ENCODE measurements at places on chromosomes 2 and 18.
A peak's percentile ranks its signal among the peaks of the same experiment; 100 is the strongest.

DNA sequence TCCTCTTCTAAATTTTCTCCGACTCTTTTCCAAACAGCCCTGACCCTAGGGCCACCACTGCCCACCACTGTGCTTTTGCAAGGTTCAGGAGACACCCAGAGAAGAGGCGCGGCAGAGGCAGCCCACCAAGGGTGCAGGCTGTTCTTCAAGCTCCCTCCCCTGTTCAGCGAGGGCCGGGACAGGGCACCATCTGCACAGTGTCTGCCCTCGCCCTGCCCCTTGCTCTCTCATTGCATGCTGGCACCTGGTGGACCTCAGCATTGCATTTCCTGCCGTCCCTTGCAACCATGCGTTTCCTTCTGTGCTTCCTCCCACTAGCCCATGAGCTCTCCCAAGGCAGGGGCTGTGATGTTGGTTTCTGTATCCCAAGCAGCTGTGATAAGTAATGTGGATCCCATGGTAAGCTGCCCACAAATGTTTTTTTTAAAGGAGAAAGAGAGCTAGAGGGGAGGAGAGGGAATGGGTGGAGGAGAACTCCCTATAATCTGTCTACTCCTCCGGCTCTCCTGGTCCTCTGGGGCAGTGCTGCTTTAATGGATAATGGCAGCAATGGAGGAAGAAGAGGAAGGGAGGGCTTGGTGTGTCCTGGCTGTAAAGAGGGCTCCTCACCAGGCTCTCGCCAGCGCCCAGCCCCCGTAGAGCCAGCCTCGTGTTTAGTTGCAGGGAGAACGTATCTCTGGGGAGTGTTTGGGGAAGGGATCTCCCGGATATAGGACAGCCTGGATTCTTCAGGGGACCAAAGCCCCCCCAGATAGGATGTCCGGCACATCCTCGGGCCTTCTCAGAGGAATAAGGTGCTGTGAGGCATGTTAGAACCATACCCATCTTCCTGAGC lies 15.6 kb upstream of the YWHAQ start:
- no peak for DNase-seq

DNA sequence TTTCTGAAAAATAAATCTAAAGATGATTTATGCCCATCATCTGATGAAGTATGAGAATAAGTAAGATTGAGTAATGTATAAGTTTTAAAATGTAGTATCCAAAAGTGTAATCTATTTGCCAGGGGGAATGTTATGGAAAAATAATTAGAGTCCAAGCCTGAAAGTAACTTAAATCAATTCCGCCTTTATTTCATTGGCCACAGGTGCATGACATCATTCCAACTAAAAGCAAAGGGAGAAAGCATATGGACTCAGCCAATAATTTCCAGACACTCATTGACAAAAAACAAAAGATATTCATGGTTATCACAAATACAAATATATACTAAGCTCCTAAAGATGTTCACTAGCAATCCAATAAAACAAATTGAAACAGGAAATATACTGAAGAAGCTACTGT lies 752.6 kb upstream of the TMEFF2 start:
- DNase-seq, result no peak

- no peak for DNase-seq
Measured at GRCh38 chr18:61541673-61542072, 208.4 kb downstream of the CDH20 start.

- DNase-seq, result no peak
Measured at GRCh38 chr2:41068740-41069139, 616.9 kb upstream of the SLC8A1 start.

GRCh38 chr2:232838406-232838874 lies 31.6 kb upstream of the SNORC start:
- peak; percentile 59 for DNase-seq

DNA sequence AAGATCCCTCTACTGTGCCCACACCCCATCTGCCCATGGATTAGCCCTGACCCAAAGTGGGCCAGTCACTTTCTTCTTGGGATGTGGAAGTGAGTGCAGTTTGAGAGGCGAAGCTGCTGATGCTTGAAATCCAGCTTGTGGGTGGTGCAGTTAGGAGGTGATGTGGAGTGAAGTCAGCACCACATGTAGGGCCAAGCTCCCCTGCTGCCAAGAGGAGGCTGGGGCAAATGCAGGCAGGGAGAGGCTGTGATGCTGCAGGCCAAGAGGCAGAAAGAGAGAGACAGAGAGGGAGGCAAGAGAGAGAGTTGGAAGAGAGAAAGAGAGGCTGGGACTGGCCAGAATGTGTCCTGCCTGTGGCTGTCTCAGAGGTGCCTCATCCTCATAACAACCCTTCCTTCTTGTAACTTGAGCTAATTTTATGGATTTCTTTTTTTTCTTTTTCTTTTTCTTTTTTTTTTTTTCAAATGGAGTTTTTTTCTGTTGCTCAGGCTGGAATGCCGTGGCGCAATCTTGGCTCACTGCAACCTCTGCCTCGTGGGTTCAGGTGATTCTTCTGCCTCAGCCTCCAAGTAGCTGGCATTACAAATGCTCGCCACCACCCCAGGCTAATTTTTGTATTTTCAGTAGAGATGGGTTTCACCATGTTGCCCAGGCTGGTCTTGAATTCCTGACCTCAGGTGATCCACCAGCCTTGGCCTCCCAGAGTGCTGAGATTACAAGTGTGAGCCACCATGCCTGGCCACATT lies 35.3 kb upstream of the CAB39 start:
- no peak for DNase-seq

GRCh38 chr2:235005023-235005422 lies 53.2 kb downstream of the SH3BP4 start:
- no peak for DNase-seq

DNA sequence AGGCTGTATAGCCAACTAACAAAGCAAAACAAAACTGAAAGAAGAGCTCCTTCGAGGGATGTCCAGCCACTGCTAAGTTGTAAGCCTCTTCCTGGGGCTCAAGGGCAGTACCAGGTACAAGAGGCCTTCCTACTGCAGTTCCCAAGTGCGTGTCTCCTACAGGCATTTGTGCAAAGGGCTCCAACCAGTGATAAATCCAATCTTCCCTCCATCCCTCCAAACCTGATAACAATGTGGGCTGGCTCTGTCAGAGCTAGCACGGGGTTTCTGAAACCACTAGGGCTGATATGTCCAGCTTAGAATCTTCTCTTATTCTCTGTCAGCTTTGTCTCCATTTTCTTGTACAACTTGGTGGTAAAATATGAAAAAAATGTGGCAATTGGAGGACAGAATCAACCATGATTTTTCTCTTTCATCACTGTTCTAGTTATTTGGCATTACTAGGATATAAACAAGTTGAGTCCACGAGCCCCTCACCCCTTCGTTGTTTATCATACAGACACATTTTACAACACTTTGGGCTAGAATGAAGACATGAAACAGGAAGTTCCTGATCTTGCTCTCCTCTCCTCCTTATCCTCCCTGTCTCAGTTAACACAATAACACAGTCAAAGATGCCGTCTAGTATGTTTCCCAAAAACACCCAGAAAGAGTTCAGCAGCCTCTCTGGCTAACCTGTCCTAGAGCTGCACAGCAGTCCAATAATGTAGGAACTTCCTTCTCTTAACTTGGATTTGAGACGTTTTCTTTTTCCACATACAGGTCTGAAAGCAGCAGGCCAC lies 35.4 kb upstream of the WIPF1 start:
- no peak for DNase-seq

GRCh38 chr2:119383410-119384140 lies 16.8 kb downstream of the DBI start:
- no peak for DNase-seq

GRCh38 chr18:28189400-28190239 lies 12.7 kb upstream of the CDH2 start:
- DNase-seq, result peak; percentile 5

- DNase-seq, result no peak
Measured at GRCh38 chr18:37019157-37019827, 190.4 kb downstream of the KIAA1328 start.

- DNase-seq, result no peak
Measured at GRCh38 chr2:20217041-20217970, 7.6 kb downstream of the SDC1 start.

DNA sequence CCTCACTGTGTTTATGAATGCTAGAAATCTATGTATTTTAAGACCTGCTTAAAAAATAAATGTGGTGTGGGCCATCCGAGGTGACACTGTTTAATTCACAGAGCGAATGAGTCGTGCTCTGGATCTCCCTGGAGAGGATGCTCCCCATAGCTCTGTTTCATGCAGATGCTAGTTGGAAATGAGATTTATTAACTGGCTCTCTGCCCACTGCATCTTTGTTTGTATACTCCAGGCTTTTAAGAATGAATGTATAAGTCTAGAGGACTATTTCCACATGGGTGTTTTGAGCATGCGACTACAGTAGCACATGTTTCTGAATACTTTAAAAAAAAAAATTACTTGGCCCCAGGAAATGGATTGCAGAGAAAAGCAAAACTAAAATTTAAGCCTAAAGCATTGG lies 3.9 kb downstream of the MAPRE2 start:
- no peak for DNase-seq

- DNase-seq, result peak; percentile 52
Measured at GRCh38 chr2:42859006-42859552, 66.7 kb upstream of the HAAO start.

DNA sequence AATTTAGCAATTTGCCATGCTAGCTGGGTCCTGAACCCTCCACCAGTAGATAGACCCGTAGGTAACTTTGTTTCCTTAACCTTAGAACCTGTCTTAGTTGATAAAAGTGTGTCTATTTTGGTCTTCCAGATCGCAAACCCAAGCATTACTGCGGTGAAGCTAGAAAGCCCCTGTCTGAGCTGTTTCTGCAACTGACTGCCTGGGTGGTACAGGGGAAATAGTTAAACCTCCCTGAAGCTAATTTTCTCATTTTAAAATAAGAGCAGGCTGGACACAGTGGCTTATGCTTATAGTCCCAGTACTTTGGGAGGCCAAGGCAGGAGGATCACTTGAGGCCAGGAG lies 101.7 kb upstream of the MSH2 start:
- DNase-seq, result peak; percentile 61

- DNase-seq, result no peak
Measured at GRCh38 chr2:121133551-121134319, 151.3 kb downstream of the TFCP2L1 start.

GRCh38 chr2:120559401-120559800 lies 176.3 kb upstream of the GLI2 start:
- DNase-seq, result no peak

GRCh38 chr2:108934583-108935245 lies 54.3 kb downstream of the EDAR start:
- no peak for DNase-seq

GRCh38 chr2:95350368-95350767 lies 52.1 kb upstream of the FAHD2A start:
- DNase-seq, result no peak

DNA sequence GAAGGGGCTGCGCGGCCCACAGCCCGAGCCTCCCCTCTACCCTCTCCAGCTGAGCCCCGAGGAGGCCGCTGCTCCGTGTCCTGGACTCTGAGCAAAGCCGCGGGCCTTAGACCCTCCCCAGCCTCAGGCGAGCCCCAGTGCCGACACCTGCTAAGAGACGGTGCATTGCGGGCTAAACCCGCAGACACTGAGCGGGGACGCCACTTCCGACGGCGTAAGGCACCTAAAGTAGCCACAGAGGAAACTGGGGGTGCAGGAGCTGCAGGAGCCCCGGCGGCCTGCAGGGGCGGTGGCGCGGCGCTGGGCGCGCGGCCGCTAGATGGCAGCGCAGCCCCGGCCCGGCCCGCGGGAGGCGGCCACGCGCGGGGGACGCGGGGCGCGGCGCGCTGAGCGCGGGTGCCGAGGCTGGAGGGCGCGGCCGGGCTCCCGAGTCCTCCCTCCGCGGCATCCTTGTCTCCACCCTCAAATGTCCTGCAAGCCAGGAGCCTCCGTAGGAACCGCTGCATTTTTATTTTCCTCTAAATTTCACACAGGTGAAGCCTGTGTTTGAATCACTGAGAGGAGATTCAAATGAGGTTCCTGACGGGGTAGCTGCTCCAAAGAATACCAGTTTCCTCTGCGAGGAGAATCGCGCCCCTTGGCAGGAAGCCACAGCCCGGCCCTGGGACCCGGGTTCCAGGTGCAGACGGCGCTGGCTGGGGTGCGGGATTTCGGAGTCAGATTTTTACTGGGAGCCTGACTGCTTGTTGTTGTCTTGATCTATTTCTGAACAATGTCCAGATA lies 650.5 kb downstream of the GALR1 start:
- no peak for DNase-seq

- DNase-seq, result no peak
Measured at GRCh38 chr2:119149611-119150010, 8.9 kb downstream of the C1QL2 start.

DNA sequence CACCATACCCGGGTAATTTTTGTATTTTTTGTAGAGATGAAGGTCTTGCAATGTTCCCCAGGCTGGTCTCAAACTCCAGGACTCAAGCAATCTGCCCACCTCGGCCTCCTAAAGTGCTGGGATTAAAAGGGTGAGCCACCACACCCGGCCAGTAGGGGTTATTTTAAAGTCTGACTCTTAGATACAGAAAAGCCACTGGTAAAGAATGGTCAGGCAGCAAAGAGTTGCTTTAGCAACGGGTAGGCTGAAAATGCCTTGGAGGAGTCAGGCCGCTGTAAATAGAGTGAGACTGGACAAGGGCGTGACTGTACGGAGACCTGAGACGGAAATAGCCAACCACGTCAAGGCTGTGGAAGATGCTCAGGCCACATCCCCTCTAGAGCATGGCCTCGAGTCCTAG lies 54.2 kb downstream of the ACKR3 start:
- no peak for DNase-seq

GRCh38 chr2:25845843-25846505 lies 32.3 kb downstream of the ASXL2 start:
- no peak for DNase-seq

DNA sequence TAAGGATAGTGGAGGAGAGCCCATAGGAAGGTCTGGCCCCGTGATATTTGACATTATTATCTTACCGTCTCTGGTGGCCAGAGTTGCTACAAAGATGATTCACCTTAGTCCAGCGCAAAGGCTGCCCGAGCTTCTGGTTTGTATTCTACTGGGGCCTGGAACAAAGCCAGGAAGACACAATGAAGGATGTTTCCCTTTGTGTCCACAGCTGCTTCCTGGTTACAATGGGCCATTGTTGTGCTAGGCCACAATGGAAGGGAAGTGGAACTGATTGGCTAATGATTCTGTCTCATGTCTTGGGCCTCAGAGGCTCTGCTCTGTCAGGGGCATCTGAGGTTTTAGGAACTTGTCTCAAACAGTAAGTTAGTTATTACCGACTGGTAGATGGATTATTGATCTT lies 132.2 kb downstream of the TDRD15 start:
- peak; percentile 51 for DNase-seq

- DNase-seq, result no peak
Measured at GRCh38 chr2:9152975-9153642, 53.5 kb upstream of the ASAP2 start.

DNA sequence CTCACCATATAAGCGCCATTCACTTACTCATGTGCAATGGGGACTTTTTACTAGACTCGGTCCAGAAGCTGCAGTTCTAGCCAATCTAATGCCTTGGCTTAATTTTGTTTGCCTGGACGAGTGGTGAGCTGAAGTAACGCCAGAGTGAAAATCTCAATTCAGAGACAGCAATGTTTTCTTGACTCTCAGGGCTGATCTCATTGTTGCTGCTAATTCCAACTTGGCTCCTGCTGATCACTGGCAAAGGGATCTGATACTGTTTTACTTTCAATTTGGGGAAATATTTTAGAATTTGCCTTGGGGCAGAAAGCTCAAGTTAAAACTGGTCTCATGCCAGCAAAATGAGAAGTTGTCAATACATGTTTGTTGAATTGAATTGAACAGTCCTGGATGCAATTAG lies 906.6 kb upstream of the CDH2 start:
- DNase-seq, result no peak

- DNase-seq, result no peak
Measured at GRCh38 chr18:58755304-58756010, 84.2 kb downstream of the MALT1 start.
